B cell (primary cell): ENCODE measurements at places on chromosomes 7 and 10.

- no peak for DNase-seq
Observed at GRCh38 chr7:46767071-46767470, 814.8 kb downstream of the TNS3 start.

DNA sequence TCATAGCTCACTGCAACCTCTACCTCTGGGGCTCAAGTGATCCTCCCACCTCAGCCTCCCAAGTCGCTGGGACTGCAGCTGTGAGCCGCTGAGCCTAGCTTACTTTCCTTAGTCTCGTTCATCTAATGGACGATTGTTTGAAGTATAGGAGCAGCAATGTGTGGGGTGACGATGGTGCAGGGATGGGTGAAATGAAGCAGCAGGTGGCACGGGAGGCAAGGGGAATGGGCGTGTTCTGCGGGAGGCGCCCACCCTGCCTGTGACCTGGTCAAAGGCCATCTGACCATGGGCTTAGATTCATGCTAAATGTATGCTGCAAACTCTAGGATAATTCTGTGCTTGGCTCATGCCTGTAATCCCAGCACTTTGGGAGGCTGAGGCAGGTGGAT lies 210.7 kb downstream of the MAD1L1 start:
- no peak for DNase-seq

- DNase-seq: no peak
Observed at GRCh38 chr7:5457245-5457735, 33.7 kb upstream of the TNRC18 start.

DNA sequence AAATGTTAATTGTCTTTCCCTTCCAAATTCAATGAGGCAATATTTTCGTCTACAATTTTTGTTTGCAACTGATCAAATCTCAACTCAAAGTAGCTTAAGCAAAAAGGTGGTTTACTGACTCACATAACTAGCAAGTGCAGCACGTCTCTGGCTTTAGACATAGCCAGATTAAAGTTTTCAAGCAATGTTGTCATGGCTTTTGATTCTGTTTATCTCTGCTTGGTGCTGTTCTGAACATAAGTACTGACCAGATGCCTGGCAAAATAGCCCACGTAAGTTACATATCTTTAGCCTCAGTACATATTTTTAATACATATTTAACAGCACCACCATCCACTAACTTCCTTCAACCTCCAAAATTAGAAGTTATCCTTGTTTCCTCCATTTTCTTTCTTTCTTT lies 877.9 kb downstream of the KCNMA1 start:
- no peak for DNase-seq

DNA sequence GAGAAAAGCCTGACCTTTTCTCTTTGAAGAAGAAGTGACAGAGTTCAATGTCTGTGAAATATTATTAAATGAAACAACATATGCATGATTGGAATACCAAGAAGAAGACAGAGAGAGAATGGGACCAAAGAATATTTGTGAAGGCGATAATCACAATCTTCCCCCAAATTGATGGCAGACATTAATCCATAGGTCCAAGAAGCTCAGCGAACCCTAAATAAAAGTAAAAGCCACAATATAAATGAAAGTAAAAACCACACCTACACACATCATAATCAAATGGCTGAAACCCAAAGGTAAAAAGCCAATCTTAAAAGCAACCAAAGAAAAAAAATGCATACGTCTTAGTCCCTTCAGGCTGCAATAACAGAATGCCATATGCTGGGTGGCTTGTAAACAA lies 84.0 kb downstream of the ODAD2 start:
- no peak for DNase-seq

- DNase-seq: no peak
Observed at GRCh38 chr10:81414038-81414437, 461.0 kb upstream of the NRG3 start.

DNA sequence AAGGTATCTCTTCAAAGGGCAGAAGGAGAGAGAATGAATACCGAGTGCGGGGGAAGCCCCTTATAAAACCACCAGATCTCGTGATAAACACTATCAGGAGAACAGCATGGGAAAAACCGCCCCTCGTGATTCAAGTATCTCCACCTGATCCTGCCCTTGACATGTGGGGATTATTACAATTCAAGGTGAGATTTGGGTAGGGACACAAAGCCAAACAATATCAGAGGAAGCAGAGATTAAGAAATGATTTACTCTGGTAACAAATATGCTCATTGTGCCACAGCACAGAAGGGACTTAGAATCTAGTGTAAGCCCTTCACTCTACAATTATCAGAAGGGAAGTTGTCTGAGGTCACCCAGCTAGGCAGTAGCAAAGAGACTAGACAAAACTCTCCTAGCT lies 40.1 kb upstream of the ZNRF2 start:
- no peak for DNase-seq

- peak; percentile 17 for DNase-seq
Observed at GRCh38 chr10:98748298-98748697, 301.6 kb upstream of the HPS1 start.

DNA sequence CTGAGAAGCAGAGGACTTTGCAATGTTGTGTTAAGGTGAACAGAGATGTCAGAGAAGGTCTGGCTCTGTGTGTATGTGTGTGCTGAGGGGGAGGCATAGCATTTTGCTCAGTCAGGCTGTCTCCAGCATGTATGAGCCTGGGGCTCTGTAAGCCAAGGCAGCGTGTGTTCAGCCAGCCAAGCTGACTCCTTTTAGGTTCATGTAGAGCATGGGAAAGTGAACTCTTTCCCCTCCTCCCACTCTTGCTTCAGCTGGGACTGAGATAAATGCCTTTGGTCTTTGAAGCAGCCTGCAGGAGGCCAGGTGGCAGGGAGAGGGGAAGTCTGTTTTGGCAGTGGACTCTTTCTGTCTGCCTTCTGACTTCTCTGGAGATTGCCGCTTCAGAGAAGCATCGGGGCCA lies 3.8 kb downstream of the SFXN2 start:
- DNase-seq: no peak

GRCh38 chr7:876972-877311 lies 588 bp downstream of the GET4 start:
- no peak for DNase-seq

- DNase-seq: no peak
Observed at GRCh38 chr10:124451276-124451675, 1.4 kb upstream of the NKX1-2 start.

- DNase-seq: no peak
Observed at GRCh38 chr10:22086730-22087401, 83.3 kb upstream of the DNAJC1 start.

DNA sequence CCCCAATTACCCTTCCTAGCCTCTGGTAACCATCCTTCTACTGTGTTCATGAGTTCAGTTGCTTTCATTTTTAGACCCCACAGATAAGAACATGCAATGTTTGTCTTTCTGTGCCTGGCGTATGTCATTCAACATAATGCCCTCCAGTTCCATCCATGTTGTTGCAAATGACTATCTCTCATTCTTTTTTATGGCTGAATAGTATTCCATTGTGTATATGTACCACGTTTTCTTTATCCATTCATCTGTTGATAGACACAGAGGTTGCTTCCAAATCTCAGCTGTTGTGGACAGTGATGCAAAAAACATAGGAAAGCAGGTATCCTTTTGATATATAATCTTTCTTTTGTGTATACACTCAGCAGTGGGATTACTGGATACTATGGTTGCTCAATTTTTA lies 51.2 kb downstream of the RAPGEF5 start:
- DNase-seq: no peak

- no peak for DNase-seq
Observed at GRCh38 chr7:56537952-56538351, 421.7 kb upstream of the NUPR2 start.

DNA sequence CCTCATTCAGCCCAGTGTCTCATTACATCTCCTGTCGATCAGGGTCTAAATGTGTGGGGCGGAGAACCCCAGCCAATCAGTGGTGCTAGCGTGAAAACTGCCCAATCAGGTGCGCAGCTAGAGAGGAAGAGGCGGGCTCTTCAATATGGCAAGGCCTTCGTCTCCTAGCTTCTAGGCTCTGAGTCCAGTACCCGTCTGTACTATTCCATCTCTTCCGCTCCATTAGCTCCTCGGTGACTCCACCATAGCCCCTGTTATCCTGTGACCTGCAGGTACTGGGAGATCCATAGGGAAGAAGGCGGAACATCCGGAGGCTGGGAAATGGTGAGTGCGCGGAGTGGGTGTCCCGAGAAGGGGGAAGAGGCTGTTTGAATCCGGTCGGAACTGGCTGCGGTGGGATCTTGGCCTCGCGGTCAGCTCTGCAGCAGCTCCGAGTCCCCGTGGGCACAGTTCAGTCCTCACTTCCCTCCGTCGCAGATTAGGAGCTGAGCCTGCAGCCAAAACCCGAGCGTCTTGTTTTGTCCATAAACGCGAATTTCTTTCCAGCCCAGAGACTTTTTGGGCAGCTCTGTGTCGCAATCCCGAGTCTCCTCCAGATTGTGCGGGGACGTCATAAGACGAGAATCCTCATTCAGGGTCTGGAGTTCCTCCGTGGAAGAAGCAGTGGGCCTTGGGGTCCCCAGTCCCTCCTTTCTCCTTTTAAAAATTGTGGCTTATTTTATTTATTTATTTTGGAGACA lies at the start of gene ZNF727:
Gene ZNF727, plus strand, starts transcription at position 134 of the 740 bp plus-strand sequence. Its CDS starts 188 bp downstream, at position 322.
- DNase-seq: peak; percentile 58

DNA sequence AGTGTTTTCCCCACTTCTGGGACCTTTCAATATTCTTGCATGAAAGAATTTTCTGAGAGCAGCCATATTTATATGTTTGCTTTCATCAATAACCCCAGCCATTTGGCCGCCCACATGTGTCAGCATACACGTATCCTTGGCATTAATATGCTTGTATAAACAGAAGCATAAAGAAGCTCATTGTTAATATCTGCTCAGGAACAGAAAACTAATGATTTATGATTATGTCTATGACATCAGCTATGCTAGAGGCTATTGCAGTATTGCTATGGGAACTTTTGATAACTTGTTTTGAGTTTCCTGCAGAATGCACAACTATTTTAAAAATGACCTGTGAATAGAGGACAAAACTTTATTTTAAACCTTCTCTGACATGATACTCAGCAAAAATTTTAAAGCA lies 300.9 kb upstream of the MTPN start:
- no peak for DNase-seq

DNA sequence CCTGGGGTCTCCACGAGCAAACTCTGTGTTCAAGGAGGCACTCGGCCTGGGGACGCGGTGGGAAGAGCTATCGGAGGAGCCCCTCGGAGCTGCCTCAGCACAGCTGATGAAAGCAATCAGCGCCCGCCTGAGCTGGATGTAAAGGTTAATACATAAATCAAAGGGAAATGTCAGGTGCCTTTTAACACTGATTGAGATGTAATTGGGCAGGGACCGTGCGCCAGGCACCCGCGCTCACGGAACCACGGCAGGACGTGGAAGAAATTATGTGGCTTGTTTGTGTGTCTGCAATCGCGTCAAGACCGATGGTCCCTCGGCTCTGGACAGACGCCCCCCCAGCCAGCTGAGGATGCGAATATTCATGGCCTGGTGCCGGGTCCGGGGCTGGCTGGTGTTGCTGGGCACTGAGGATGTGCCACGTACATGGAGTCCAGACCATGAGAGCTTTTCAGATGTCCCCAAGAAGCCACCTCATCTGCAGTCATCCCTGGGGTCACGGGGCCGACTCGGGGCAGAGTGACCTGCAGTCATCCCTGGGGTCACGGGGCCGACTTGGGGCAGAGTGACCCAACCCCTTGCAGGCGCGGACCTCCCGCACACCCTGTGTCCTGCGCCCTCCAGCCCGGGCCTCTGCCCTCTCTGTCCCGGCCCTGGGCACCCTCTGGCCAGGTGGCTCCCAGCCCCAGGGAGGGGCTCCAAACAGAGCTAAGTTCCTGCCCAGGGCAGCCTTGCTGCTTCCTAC lies 15.6 kb downstream of the FOXL3 start:
- no peak for DNase-seq

DNA sequence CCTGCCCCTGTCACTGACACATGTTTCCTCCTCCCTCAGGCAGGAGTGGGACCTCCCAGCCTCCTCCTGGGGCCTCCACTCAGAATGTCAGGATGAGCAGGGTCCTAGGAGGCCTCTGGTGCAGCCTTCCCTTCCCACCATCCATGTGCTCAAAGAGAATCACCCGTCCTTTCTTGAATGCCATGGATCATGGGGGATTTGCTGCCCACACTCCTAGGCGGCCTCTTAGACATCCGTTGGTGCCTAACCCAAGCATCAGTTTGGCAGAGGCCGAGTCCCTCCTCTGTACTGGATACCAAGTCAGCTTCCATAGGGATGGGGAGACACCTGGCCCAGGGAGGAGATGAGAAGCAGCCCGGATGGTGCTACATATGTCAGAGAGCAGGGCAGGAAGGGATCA lies 7.0 kb downstream of the NOS3 start:
- DNase-seq: no peak

- DNase-seq: no peak
Observed at GRCh38 chr7:128826916-128827247, 3.3 kb upstream of the FLNC start.

GRCh38 chr7:36760856-36761762 lies 36.8 kb upstream of the AOAH start:
- DNase-seq: no peak
